CMK (cell line): ENCODE measurements at places on chromosomes 2 and 18.

DNA sequence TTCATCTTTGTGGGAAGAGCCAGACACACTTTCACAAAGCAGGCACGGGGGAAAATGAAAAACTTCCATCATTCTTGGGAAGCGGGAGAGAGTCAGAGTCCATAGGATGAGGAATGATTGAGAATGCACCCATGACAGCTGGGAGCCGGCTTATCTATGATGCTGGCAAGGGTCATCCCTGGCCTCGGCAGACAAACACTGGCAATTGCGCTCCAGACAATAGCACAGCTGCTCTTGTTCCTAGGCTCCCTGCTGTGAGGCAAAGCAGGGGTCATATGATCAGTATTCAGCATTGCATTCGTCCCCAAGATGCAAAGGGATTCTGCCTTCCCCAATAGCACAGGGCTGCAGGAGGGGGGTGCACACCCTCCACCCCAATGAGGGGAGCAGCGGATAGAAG lies 33.0 kb downstream of the CYRIA start:
- DNase-seq = no peak

DNA sequence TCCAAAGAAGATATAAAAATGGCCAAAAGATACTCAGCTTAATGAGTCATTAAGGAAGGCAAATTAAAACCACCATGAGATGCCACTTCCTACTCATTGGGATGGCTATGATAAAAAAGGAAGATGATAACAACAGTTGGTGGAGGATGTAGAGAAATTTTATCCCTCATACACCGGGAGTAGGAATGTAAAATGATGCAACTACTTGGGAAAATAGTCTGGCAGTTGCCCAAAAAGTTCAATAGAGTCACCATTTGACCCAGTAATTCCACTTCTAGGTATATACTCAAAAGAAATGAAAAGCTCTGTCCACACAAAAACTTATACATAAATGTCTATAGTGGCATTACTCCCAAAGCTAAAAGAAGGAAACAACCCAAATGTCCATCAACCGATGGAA lies 10.1 kb upstream of the SULT1C2 start:
- no peak for DNase-seq

DNA sequence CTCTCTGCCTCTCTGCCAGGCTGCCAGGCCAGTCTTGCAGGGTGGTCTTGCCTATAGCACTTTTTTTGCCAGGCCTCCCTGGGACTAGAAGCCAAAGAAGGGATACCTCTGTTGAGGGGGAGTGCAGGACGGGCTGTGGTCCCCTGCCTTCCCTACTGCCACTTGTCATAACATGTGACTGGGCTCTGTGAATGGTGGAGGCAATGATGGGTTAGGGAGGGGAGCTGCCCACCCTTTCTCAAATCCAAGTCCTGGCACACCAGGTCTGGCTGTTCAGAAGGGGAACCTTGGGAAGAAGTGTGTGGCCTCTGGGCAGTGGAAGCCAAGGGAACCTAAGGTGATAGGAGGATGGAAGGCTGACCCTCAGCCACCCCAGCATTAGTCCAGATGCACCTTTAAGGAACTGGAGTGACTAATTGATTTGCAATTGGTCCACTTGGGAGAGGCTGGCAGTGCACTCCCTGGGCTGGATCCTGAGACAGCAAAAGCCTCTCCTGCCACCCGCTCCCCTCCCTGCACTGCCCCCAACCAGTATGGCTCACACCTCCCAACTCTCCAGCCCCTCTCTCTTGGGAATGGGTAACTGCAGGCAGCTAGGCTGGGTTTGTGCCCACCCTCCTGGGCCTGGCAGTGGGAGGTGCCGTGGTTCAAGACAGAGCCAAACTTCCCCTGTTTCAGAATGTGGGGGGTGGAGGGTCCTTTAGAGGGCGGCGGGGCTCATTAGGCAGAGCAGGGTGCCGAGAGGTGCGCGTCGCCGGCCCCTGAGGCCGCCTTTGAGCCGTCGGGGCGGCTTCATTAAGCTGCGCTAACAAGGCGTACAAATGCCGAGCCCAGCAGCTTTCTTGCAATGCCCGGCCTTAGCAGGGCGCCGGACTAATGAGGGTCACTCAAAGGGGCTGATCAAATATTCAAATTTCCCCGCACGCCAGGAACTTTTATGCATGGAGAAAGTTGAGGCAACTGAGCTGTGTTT lies 4.5 kb upstream of the SIX3 start:
- no peak for DNase-seq

- no peak for DNase-seq
Measured at GRCh38 chr18:3950668-3951404, 500.9 kb downstream of the TGIF1 start.

DNA sequence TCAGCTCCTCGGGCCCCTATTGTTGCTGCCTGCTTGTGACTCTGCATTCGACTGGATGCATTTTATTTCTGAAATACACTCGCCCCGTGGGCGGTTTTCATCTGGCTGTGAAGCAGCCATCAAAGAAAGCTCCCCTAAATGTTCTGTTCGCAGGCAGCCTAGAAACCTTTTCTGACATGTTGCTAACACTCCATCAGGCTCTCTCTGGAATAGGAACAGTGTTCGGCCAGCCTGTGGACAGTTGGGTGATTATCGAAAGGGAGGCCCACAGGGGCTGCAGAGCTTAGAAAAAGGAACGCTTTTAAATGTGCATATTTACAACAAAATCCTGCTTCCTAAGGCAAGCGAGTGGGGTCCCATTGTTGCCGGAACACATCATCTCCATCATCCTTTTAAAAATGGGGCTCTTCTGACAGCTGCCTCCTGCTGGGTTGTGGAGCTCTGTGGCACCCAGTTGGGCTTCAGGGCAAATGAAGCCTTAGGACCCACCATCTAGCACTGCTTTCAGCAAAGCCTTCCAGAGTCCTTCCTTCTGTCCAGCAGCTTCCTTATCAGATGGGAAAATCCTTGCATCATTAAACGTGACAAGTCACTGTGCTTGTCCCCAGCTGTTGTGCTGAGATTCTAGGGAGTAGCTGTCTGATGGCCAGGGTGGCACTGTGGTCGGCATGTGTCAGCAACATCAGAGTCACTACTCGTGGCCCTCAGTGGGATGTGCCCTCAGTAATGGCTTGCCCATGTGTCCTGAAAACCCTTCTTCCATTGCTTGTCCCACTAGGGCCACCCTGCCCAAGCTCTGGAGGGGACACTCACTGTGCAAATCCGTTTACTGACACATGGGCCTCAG lies 102.6 kb downstream of the GBX2 start:
- no peak for DNase-seq

- no peak for DNase-seq
Measured at GRCh38 chr18:47492691-47493090, 241.2 kb upstream of the SKOR2 start.

DNA sequence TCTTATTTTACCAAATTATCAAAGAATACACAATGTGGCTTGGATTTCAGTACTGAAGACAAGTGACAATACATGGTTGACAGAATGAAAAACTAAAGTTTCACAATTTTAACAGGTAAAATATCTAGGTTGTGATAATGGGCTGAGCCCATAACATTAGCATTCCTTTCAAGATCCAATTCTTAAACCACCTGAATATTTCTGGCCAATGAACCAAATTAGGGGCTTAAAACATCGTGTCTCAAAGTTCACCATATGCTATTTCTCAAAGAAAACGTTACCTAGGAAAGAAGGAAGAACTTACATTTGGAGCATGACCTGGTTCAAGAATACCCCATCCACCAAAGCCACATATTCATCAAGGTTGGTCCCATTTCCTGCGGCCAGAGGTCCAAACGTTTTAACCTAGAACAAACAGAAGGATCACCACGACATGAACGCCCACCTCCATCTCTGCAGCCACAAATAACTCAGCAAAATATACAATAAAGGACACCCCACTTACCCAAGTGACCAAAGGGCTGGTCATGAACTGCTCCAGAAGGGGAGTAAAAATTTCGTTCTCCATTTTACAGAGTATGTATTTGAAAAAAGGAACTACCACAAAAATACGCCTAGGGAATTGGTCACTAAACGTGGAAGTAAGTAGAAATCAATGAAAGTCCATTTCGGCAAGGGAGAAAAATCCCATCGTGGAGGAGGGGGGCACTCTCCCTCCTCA lies 984 bp downstream of the CCDC88A start:
- DNase-seq = no peak

DNA sequence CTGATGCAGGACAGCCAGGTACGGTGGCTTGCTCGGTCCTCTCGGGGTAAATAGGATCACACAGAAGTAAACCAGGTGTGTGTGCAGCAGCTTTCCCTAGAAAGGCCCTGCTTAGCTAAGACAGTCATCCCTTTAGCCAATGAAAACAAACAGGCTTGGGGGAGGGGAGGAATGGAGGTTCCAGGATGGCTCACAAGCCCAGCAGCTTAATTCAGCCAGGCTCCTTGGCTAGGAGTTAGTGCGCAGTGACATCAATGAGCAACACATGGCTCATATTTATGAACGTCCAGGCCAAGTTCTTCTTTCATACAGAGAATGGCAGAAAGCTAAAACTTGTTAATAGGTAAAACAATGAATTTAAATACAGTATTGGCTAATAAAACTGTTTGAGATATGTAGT lies 10.2 kb downstream of the IAH1 start:
- no peak for DNase-seq

DNA sequence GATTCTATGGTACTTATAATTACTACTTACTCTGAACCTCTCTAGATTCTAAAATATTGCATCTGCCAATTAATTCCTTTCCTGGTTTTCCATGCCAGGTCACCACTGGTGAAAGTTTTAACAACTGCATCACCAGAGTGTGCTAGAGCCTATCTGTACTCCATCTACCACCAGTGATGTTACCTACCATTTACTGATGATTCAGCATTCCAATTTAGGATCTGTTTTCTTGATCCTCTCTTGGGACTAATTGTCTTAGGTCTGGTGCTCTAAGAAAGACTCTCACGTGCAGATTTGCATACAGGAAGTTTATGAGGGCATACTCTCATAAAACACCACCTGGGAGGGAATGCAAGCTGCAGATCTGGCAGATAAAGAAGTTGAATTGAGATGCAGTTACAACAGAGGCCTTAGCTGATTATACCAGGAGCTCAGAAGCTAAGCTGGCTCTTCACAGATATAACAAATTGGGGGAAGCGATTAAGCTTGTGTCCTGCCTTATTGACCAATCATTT lies 347.6 kb upstream of the VRK2 start:
- no peak for DNase-seq

GRCh38 chr2:143675021-143675420 lies 545.8 kb downstream of the ARHGAP15 start:
- DNase-seq = no peak

GRCh38 chr18:38502539-38502938 lies 936.9 kb upstream of the CELF4 start:
- no peak for DNase-seq

DNA sequence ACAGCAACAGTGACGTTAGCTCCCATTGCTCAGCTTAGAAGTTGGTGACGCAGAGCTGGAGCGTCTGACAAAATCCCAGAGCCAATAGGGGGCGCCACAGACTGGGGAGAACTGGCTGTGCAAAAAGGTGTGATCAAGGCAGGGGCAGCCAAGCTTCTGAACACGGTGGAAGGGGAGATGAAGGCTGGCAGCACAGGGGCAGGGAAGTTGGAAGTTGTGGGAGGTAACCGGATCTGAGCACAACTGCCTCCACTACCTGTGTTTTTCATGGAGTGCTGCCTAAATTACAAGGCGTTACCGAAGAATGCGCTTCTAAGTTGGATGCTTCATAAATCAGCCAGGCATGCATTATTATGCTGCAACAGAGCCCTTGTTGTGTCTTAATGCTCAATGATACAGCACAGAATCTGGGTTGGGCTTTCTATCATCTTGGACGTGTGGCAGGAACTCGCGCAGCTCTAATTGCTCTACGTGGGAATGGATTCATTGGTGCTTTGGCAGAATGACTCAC lies 370.0 kb downstream of the SLC4A3 start:
- DNase-seq = no peak

DNA sequence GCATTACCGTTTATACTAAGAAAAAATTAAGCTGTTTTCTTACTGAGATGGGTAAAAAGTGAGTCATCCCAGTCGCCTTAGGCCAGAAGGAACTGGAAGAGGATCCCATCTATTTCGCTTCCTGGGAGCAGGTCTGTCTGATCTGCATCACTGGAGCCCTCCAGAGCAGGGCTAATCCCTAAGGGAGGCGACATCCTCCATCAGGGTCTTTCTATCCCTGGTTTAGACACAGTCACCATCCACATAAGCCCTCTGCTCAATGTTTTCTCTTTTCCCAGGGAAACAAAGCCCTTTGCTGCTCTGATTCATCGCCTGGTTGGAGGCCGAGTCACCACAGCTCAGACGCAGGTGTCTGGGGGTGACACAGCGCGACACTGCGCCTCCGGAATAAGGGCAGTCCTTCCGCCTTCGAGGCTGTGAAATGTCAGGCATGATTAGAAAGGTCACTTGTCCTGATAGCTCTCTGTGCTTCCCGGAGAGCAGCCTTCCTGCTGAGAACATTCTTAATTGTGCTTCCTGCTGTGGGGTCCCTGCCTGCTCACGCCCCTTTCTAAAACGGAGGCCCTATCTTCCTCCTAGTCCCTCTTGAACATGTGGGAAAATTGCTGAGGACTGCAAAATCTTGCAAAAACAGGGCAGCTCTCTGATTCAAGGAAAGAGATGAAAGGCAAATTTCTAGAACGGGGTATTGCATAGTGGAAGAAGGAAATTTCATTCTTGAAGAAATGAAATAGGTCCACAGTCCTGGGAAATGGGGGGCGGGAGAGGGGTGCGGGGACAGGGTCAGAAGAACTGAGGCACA lies 56.3 kb downstream of the MARCHF4 start:
- no peak for DNase-seq

- no peak for DNase-seq
Measured at GRCh38 chr2:198077477-198077876, 273.1 kb downstream of the PLCL1 start.

- no peak for DNase-seq
Measured at GRCh38 chr2:30716123-30716900, 90.9 kb downstream of the CAPN13 start.

DNA sequence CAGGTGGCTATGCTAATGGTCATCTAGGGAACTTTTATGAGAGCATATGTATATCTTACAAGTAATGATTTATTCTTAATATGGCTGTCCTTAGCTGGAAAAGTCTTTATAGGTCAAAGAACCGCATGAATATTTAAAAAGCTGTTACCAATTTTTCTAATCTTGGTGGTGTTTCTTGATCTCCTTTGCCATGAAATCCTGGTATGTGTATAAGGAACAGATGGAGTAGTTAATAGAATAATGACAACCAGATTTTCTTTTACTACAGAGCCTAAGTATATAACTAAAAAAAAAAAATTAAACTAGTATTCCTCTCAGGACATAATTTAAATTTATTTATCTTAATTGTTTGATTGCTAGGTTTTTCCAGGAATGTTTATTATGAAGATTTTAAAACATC lies 74.5 kb downstream of the RHBDD1 start:
- DNase-seq = no peak

- DNase-seq = no peak
Measured at GRCh38 chr2:72898585-72898906, 11.3 kb downstream of the SPR start.

GRCh38 chr2:101843048-101843447 lies 145.5 kb downstream of the MAP4K4 start:
- DNase-seq = no peak

GRCh38 chr2:100052650-100053049 lies 89.7 kb downstream of the AFF3 start:
- DNase-seq = no peak

- no peak for DNase-seq
Measured at GRCh38 chr2:220932041-220932440, 640.1 kb downstream of the EPHA4 start.

GRCh38 chr2:8312221-8312620 lies 369.6 kb upstream of the ID2 start:
- DNase-seq = no peak
